Activated naive CD4-positive, alpha-beta T cell treated with Interleukin-2 at 50 U/mL for 16 hours (primary cell): ENCODE measurements at places on chromosomes 12 and 14.

DNA sequence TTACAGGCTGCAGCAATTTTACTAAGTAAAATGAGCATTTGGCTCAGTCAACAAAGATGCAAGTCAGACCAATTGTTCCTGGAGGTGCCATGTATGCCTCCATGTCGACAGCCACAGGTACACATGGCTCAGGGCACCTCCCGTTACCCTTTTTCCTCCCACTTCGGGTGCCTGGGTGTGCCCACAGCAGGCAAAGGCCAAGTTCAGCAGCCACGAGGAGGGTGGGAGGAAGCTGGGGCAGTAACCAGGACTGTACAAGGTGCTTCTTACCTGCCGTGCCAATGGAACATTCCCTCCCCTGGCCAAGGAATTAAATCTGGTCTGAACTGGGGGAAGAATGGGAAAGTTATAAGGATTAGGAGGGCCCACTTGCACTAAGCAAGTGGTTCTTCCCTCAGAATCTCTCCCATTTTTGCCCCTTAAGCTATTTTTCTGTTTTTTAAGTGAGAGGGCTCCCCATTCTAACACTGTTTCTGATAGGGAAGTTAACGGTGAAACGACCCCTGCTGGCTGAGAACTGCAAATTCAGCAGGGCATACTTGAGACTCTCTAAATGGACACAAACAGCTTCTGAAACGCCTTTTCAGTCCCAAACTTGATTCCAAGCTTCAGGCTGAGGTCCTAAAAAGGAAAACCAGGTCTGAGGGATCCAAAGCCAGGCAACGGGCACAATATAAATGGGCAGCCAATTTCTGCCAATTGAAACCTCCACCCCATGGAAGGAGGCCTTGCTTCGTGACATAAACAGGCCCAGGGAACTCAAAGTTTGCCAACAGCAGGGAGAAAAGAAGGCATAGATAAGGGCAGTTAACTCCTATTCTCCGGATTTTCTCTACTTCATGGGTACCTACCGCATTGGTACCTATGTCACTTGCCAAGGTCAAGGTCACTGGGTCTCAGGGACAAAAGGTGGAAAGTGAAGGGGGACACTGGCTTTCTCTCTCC is 24.8 kb downstream of the CLECL1 start:
- peak; percentile 66 for DNase-seq

GRCh38 chr14:24673534-24674203 is 39.7 kb upstream of the GZMB start:
- DNase-seq: peak; percentile 68

- DNase-seq: peak; percentile 78
Observed at GRCh38 chr12:53701518-53702264, 25.6 kb downstream of the CALCOCO1 start.

- DNase-seq: no peak
Observed at GRCh38 chr14:105978618-105979295, 452.4 kb downstream of the TMEM121 start.

GRCh38 chr12:124210991-124211577 is 83.8 kb upstream of the RFLNA start:
- no peak for DNase-seq

- no peak for DNase-seq
Observed at GRCh38 chr12:64175254-64175945, 46.7 kb downstream of the KICS2 start.

DNA sequence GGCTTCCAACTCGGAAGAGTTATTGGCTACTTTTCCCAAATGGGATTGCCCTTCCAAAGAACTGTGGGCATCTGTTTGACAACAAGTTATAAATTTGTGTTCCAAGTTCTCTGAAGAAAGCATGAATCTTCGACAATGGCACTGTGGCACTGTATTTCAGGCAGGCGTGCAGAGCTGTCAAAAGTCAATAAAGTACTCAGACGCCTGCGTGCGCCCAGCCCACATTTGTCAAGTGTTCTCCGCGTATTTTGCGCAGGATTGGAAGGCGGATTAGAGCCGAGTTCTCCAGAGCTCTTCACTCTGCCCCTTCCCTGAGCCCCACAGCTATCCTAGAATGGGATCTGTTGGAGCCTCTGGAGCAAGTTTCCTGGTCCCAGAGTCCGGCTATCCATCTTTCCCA is 103.2 kb downstream of the SLC25A47 start:
- no peak for DNase-seq

DNA sequence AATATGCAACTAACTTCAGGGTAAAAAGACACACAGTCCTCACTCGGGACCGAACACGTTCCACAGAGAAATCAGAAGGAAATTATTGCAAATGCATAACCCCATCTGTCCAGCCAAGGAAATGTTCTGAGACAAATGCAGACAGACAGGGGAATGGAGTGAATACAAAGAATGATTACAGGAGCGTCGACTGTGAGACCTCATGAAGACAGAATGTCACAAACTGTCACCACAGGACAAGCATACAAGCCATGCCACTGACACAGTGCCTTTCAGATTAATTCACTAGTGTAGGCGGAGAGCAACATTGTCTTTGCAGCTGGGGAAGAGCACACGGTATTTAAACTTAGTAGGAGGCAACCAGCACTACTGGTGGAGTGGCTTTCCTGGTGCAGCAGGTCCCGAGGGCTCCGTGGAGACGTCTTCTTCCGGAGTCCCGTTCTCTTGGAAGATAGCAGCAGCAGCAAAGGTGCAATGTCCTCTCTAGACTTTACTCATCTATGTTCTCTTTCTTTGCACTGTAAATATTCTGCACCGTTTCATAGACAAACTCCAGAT is 44.6 kb downstream of the FBXO21 start:
- DNase-seq: no peak

- DNase-seq: no peak
Observed at GRCh38 chr12:118682656-118683055, 298.7 kb upstream of the SRRM4 start.

DNA sequence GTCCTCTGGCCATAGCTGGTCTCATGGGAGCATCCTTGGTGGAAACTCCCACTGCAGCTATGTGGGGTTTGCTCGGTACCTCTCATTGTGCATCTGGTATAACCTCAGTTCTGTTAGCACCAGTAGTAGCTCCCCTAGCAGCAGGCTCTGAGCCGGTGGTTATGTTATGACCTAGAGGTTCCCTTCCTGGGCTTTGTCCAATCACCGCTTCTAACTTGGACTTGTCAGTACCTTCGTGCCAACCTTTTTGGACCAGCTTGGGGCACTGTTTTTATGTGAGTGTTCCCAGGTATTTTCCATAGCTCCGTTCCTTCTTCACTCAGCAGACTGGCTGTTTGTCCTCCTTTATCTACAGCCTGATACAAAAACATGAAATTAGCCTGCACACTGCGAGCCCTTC is 55.7 kb downstream of the ATG14 start:
- no peak for DNase-seq

DNA sequence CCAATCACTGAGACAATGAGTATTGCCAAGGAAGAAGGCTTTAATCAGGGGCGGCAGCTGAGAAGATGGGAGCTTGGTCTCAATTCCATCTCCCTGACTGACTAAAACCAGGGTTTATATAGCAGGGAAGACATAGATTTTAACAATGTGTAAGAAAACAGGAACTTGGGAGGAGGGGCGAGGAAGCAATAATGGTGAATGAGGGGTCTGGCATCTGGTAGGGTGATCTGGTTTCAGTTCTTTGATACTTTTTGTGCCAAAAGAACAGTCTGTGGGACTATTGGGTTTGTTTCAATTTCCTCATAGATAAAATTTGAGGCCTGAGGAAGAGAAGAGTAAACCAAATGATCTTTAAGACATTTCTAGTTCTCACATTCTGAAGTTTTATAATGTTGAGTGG is 49.2 kb downstream of the FUT8 start:
- DNase-seq: no peak

DNA sequence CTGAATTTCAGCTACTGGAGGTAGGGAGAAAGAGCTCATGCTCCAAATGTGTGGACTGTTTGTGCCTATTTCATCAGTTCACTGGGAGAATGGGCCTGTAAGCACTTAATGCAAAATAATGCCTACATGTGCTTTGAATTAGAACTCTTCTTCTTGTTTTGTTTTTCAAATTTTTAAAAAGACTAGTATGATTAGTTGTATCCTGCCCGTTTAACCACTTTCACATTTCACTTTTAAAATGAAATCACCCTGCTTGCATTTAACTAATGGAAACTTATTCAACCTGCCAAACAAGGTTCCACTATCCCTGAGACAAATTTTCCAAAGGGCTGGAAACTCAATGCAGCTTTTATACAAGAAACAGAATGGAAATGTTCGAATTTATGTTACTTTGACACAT is 79.7 kb downstream of the SAMD4A start:
- DNase-seq: no peak

GRCh38 chr14:99188731-99189191 is 83.2 kb downstream of the BCL11B start:
- peak; percentile 60 for DNase-seq

- DNase-seq: no peak
Observed at GRCh38 chr14:54781080-54781479, 121.5 kb downstream of the GCH1 start.

- no peak for DNase-seq
Observed at GRCh38 chr12:46391630-46392029, 19.1 kb upstream of the SLC38A2 start.

DNA sequence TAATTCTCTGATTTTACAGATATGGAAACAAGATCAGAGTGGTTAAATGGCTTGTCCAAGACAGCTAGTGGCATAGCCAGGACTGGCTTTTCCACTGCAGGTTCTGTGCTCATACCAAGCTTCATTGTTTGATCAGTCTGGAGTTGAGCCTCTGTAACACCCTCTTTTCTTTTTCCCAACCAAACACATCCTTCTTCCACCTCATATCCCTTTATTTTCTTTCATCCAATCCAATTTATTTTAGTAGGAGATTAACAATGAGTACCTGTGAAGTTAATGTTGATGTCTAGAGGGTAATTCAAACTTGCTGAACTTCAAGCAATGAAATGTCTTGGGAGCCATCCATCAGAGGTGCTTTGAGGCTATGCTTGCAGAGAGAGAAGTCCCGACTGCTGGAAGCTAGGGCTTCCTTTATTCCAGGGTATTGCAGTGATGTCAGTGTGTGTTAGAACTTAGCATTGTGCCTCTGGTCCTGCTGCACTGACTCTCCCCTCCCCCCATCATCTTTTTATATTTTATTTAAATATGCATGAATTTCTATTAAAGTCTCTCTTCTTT is 452.1 kb upstream of the PDE3A start:
- DNase-seq: no peak
